Tibial nerve (tissue), 4 donors: ENCODE measurements at places on chromosomes 13 and 19. TPM values are rescaled to one million over a fixed set of nuclear protein-coding genes. Genes with fewer than 3 reads are reported as not detected.

DNA sequence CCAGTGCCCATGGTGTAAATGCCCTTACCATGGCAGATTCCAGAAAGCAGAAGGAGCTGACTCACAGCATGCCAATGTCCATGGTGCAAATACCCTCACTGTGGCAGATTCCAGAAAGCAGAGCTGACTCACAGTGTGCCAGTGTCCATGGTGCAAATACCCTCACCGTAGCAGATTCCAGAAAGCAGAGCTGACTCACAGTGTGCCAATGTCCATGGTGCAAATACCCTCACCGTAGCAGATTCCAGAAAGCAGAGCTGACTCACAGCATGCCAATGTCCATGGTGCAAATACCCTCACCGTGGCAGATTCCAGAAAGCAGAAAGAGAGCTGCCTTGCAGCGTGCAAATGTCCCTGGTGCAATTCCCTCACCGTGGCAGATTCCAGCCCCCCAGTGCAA, 163.8 kb upstream of the SOX1 start:
- no peak for DNase-seq
- no peak overlapping the region for H3K27ac ChIP-seq
- no peaks in the 10 kb centered on the region for H3K27me3 ChIP-seq
- H3K4me3 ChIP-seq: no peak overlapping the region
- H3K4me1 ChIP-seq: peaks cover 5% of the 10 kb centered on the region
- H3K36me3 ChIP-seq: no peaks in the 10 kb centered on the region

SPATA13 gene
- 96.0 TPM for total RNA-seq

CCDC106 gene
- 15.1 TPM for total RNA-seq

DNA sequence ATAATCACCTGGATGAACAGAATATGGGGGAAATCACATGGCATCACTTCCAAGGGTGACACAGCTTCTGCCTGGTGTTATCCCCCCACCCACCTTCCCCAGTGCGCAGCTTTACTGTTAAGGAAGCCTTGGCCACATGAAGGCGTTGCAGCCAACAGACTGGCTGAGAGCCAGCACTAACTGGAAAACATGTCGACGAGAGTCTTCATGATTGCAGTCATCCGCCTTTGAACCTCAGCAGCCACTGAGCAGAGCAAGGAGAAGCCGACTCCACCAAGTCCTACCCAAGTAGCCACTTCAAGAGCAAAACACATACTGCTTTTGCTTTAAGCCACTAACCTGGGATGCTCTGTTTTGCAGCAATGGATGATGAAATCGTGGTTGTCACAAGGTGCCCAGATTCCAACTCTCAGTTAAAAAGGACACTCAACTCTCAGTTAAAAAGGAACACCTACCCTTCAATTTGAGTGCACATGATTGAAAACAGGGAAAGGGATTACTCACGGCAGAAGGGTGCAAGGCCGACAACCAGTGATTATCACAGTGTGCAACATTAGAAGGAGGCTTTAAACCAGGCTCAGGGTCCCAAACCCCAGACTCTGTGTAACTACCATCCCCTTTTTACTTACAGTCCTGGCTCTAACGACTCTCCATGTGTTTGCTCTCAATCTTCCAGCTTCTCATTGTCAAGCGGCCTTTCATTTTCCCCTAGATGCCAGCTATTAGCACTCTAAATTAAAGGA, 149.1 kb downstream of the KLF12 start:
- no peaks in the 10 kb centered on the region for H3K27me3 ChIP-seq
- no peaks in the 10 kb centered on the region for H3K4me1 ChIP-seq
- no peak overlapping the region for H3K4me3 ChIP-seq
- H3K36me3 ChIP-seq: peaks cover 4% of the 10 kb centered on the region

DNA sequence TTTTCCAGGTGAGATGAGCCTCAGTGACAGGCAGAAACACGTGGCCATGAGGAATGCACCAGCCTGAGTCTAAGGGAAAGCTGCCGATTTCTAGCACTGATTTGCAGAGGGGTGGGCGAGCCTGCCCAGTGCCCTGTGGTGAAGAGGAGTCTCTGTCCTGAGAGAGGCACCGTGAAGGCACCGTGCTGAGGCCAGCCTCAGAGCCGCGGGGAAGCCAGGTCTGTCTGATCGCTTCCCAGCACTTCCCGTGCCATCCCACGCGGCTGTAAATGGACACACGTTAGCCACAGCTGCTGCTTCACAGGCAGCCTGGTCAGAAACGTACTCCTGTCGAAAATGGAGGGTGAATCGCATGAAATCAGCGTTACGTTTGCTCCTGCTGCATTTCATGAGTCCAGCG, 79.8 kb downstream of the ATP11A start:
- H3K4me1 ChIP-seq: no peaks in the 10 kb centered on the region
- no peak for DNase-seq
- H3K4me3 ChIP-seq: no peak overlapping the region

ZIM2 gene
- not detected for total RNA-seq
